ENCODE measurements at places on chromosomes 12 and 14. TPM values are rescaled to one million over a fixed set of nuclear protein-coding genes. Genes with fewer than 3 reads are reported as not detected.

GRCh38 chr12:131864469-131864868, 30.0 kb upstream of the ULK1 start:
- no peak for DNase-seq

DNA sequence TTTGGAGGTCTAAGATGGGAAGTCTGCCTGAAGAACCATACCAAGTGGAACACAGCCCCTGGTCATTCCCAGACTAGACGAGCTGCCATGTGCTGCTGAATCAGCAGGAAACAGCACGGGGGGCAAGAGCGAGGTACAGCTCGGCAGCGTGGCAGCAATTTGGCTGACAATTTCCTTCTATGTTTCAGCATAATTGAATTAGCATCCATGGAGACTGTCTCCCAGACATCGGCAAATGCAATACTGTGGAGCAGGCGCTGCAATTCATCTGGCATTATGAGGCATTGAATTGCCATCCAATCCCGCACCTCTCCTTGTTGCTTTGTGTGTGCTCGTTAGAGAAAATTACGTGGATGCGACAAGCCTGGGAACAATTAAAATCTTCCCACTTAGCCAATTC, 46.0 kb upstream of the CCDC60 start:
- DNase-seq = no peak

DNA sequence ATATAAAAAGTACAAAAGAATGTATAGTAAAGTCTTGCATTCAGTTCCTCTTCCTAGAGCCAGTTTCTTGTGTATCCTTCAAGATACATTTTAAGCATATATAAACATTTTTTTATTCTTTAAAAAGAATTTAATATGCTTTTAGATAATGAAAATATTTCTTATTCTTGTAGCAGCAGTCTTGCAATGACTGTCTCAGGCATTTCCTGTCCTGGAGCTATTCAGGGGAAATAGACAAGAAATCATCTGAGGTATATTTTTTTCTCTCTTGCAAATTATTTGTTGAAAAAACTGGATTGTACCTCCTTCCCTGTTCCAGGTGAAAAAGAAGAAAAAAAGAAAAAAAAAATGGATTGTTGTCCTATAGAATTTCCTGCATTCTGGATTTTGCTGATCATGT, 17.0 kb upstream of the ERBB3 start:
- no peak for DNase-seq

DNA sequence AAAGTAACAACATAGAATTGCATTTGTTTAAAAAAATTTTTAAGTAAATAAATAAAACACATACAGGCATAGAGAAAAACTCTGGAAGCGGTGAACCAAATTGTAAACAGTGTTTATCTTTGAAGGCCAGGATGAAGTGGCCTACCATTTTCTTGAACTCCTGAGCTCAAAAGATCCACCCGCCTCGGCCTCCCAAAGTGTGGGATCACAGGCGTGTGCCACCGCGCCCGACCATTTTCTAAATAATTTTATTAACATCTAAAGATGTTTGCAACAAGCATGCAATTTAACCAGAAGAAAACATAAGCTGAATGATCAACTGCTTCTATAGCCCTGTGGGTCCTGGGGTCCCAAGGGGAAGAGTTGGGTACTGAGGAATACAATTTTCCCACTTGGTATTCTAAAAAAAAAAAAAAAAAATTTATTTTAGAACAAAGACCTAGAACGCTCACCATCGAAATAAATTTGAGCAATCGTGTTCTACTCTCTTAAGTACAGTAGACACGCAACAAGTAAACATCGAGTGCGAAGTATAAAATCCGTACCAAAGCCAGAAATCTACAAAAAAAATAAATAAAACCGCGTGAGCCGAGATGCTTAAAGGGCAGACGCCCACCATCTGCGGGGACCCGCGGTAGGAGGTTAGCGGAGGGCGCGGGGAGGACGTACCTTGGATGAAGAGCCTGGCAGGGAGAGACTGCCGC, 484 bp downstream of the MIS18BP1 start:
- DNase-seq = peak; percentile 10

DNA sequence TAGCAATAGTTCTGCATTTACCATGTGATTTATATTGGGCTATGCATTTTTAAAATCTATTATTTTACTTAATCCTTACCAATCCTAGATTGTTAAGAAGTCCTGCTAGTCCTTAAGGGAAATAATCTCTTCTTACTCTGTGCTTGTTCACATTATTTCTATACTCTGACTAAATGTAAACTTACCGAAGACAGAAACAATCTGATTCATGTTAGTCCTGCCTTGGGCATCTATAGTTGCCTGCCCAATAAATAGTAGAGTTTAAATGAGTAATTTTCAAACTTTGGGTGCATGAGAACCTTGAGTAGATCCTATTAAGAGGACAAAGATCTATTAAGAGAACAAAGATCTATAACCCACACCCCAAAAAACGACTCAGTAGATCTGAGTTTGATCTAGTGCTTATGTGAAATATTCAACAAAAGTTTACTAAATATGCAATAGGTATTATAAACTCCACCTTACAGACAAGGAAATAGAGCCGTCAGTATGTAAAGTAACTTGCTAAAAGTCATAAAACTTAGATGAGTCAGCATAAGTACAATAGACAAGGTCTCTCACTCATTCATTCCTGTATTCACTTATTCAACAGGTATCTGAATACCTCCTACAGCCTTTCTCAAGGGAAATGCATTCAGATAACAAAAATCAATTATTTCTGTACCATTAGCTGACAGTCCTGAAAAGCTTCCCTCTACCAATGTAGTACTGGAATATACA, 127.6 kb downstream of the PAWR start:
- DNase-seq = no peak

DNA sequence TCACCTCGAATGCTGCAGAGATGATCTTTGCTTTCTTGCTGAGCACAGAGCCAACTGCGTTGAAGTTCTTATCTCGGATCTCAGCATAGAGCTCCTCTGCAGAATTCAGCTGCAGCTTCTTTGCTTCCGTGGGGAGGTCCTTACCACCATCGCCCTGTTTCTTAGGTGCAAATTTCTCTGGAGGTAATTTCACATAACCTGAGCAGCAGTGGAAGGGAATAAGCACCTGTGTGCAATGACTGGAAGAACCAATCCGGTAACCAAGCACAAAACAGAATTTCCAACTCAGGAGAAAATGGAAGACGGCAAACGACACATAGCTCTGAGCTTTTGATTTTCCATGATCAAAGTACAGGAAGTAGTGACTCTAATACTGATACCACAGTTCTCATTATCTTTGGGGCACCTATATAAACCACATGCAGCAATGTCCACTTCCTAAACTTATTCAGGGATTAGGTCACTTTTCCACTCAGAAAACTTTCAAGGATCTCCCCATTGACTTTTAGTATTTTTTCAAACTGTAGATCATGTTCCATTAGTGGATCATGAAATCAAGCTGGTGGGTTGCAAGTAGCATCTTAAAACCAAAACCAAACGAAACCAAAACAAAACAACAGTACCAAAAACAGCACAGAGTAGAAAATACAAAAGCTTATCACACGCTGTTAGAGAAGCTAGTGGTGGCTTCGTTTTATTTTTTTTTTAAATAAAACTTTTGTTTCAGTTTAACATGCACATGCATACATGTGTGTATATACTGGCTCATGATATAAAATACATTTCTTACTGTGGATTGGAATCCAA, 18.9 kb upstream of the DIABLO start:
- DNase-seq = no peak

DNA sequence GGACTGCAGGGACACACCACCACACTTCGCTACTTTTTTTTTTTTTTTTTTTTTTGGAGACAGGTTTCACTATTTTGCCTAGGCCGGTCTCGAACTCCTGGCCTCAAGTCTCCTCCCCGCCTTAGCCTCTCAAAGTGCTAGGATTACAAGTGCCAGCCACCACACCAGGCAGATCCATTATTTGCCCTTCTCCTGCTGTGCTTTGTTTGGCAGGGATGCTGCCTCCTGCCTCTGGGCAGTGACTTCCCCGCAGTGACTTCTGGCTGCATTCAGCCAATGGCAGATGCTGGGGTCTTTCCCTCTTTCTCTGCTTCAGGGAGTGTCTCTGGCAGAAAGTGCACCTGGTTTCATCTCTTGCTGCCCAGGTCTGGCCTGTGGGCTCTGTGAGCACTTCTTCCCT, 6.7 kb upstream of the MORN3 start:
- DNase-seq = no peak

DNA sequence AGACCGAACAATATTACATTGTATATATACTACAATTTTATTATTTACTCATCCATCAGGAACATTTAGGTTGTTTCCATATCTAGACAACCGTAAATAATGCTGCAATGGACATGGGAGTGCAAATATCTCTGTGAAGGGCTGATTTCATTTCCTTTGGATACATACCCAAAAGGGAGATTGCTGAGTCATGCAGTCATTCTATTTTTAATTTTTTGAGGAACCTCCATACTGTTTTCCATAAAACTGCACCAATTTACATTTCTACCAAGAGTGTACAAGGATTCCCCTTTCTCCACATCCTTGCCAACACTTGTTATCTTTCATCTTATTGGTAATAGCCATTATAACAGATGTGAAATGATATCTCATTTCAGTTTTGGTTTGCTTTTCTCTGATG, 84.7 kb downstream of the SLC41A2 start:
- DNase-seq = no peak

- DNase-seq = no peak
Measured at GRCh38 chr12:91702843-91703425, 442.7 kb downstream of the BTG1 start.

- DNase-seq = peak; percentile 71
Measured at GRCh38 chr14:73753124-73753886, 39.1 kb upstream of the PNMA1 start.

GRCh38 chr12:507391-507796, 47.7 kb downstream of the B4GALNT3 start:
- DNase-seq = no peak

DNA sequence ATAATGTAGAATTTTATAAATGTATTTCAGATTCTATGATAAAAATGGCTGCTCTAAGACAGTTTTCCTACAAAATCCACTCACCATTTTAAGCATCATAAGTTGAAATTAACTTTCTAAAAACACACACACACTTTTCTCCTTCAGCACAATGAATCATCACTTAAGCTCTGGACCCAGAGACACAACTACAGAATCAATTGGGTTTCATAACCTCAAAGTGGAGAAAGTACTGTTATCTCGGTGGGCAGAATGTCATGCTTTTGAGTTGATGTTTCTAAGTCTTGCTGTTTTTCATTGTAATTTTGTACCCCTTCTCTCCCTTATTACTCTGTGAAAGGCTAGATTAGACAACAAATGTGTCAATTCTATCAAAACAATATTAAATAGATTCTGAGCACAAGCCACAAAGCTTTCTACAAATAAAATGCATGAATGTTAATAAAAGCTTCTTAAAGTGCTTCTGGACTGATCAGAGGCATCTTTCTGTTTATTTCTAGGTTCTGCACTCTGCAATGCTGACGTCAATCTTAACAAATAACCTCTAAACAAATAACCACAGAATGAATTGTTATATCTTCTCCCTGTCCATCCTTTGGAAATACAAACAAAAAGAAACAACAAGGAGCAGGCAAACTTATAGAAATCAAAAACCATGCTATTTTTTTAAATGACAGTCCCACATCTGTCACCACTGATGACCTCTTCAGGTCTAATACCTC, 8.2 kb downstream of the IPO8 start:
- DNase-seq = no peak

GRCh38 chr12:118822512-118822911, 158.8 kb upstream of the SRRM4 start:
- DNase-seq = no peak

- DNase-seq = no peak
Measured at GRCh38 chr14:90551733-90552464, 155.1 kb downstream of the CALM1 start.

- peak; percentile 38 for DNase-seq
Measured at GRCh38 chr12:123150275-123150743, 581 bp downstream of the PITPNM2 start.

GRCh38 chr12:14138495-14138894, 157.1 kb upstream of the GRIN2B start:
- no peak for DNase-seq

- peak; percentile 88 for DNase-seq
Measured at GRCh38 chr14:37197421-37198272, at the start of gene MIPOL1. Gene MIPOL1 (plus strand): TSS chr14:37197937. CDS start chr14:37247889, 49,952 bp downstream.

GRCh38 chr14:80212023-80212397, 706 bp upstream of the DIO2 start:
- no peak for DNase-seq

DNA sequence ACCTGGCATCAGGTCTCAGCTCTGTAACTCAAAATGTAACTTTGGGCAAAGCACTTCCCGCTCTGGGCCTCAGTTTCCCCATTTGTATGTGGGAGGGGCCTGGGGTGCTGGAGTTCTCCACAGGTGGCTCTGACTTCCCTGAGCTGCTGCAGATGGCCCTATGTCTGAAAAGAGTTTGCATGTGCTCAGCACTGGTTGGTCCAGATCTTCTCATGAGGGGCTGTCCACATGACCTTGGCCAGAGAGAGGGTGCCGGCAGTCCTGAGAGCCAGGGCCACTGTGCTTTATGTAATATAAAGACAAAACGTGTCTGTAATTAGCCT, 7.2 kb upstream of the CACNA2D4 start:
- DNase-seq = no peak

- peak; percentile 51 for DNase-seq
Measured at GRCh38 chr14:92922883-92923743, at the start of gene CHGA. Gene CHGA (plus strand): TSS chr14:92923150. CDS start chr14:92923360, 210 bp downstream.

GRCh38 chr12:122982963-122983788, 2.7 kb downstream of the ARL6IP4 start:
- no peak for DNase-seq

- no peak for DNase-seq
Measured at GRCh38 chr14:44404036-44404435, 103.0 kb downstream of the FSCB start.

ING4 gene
- 39.9 TPM for total RNA-seq

VASH1 gene
- 5.9 TPM for total RNA-seq

SLCO1B1 gene
- total RNA-seq = not detected

KLRC4 gene
- not detected for total RNA-seq

RFX4 gene
- total RNA-seq = not detected

CBLN3 gene
- 4.9 TPM for total RNA-seq

IGFBP6 gene
- 154 TPM for total RNA-seq

ZFYVE1 gene
- 6.5 TPM for total RNA-seq

TSHR gene
- total RNA-seq = not detected

FOXM1 gene
- total RNA-seq = not detected

MGAT4C gene
- total RNA-seq = 3.1 TPM

ADAM21 gene
- not detected for total RNA-seq

MSRB3 gene
- 3.6 TPM for total RNA-seq

TCL1A gene
- total RNA-seq = not detected

FBLN5 gene
- 129 TPM for total RNA-seq

CLEC4D gene
- not detected for total RNA-seq

RND1 gene
- 1.6 TPM for total RNA-seq

JDP2 gene
- total RNA-seq = 17.9 TPM

OR4N5 gene
- total RNA-seq = not detected

Data from body of pancreas (tissue), 4 donors.